NCI-H1092 (cell line): ENCODE measurements at places on chromosomes 5 and 9.
A peak's percentile ranks its signal among the peaks of the same experiment; 100 is the strongest.

- no peak for DNase-seq
Measured at GRCh38 chr5:97427235-97427634, 244.2 kb upstream of the RIOK2 start.

DNA sequence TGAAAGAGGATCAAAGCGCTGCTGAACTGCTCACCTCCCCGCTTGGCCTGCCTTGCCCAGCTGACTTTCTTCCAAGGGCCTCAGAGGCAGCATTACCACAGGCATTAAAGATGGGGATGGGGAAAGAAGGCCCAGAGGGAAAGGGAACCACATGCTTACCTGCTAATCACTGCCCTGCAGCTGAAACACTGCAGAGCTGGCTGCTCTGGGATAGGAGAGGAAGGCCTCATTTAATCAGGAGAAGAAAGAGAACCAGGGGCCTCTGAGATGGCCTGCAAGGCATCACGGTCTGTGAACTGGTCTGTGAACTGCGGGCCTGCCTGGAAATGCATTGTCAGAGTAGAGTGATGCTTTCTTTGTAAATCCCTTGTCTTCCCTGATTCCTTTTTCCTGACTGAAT lies 44.8 kb downstream of the PTCD2 start:
- DNase-seq = no peak

DNA sequence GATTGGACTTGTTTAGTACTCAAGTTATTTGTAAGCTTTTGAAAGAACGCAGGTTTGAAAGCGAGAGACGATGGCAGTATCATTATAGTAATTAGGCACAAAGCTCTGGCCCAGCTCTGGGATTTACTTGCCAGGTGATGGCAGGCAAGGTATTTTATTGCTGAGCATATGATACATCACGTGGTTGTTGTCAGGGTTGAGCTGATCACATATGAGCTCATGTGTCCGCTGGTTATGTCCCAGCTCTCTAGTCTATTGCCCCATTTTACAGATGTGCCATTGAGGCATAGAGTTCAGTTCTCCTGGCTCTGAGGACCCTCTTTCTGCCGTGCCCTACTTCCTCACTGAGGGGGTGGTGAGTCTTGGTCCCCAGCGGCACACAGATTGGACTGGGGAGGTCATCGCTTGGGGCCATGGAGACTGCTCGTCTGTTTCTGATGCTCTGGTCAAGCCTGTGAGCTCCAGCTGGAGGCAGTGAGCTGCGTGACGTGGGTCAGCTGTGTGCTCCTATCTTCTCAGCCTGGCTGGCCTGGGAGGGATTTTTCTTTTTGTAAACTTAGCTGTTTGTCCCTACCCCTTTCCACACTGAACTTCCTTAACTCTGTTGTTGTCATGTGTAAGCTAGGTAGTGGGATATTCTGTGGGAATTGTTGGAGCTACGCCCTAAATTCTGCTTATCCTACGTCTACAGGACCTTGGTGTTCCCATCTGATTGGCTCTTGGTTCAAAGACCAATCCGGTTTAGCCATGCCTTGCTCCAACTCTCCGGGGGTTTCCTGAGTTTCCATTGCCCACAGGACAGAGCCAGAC lies 2.2 kb downstream of the NXNL2 start:
- DNase-seq = no peak

DNA sequence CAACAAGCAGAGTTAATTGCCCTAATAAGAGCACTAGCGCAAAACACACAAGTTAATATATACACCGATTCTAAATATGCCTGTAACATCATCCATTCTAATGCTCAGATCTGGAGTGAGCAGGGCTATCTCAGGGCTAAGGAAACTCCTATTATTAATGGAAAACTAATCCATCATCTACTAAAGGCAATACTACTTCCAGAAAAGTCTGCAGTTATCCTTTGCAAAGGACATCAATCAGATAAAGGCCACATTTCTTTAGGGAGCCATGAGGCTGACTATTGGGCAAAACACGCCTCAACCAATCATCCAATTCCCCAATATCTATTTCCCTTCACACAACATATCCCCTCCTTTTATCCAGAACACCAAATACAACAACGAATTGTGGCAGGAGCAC lies 1032.3 kb upstream of the NUDT12 start:
- no peak for DNase-seq

- peak; percentile 73 for DNase-seq
Measured at GRCh38 chr9:124126648-124127646, 115.4 kb downstream of the LHX2 start.

DNA sequence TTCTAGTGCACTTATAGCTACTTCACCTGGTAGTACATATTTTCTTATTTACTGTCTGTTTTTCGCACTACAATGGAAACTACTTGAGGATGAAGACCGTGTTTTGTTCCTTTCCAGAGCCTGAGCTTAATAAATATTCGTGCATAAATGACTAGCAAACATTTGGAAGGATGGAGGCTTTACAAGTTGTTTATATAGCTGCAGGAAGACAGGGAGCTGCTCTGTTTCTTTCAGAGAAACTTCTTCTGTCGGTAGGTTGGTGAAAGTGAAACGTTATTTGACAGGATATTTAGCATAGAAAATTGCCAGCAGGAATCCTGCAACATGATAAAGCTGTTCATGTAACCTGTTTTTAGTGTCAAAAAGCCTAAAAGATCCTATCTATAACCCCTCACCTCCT lies 210.6 kb downstream of the PCSK5 start:
- DNase-seq = no peak

DNA sequence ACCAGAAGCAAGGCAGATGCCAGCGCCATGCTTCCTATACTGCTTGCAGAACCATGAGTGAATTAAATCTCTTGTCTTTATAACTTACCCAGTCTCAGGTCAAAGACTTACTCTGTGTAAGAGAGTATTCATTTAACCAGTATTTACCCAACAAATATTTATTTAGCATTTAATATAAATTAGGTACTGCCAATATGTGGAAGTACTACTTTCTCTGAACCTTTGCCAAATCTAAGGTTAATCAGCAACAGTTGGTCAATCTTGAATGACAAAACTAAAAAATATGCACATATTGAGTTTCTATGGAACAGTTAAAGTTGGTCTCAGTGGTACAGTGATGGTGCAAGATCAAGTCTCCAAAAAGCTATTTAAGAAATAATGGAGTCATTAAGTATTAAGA lies 155.9 kb upstream of the CCNG1 start:
- DNase-seq = no peak

- DNase-seq = no peak
Measured at GRCh38 chr9:129584136-129584535, 36.8 kb downstream of the C9orf50 start.

GRCh38 chr5:137341831-137342230 lies 157.3 kb downstream of the SPOCK1 start:
- no peak for DNase-seq

- no peak for DNase-seq
Measured at GRCh38 chr5:107916731-107917725, 246.3 kb upstream of the EFNA5 start.

DNA sequence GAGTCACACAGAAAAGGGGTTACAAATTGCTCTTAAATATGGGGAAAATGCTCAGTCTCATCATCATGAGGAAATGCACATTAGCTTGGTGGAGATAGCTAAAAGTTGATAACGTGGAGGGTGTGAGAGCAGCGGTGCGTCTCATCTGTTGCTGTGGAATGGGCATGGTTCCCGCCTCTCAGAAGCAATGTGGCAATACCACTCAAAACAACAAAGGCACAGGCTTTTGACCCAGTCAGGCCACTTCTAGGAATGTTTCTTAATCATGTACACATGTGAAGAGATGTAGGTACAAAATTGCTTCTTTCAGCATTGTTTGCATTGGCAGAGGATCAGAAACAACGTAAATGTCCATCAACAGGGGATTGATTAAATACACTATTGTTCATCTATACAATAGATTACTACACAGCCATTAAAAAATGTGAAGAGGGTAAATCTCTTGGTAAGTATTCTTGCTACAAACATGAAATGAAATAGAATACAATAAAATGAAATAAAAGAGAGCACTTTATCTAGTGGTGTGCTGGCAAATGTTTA lies 212.6 kb upstream of the MSX2 start:
- no peak for DNase-seq

GRCh38 chr9:87613265-87614111 lies 112.4 kb upstream of the CTSL start:
- no peak for DNase-seq

- DNase-seq = no peak
Measured at GRCh38 chr9:89425921-89426383, 72.0 kb downstream of the SEMA4D start.

GRCh38 chr5:133683646-133684596 lies 71.6 kb upstream of the FSTL4 start:
- DNase-seq = no peak

GRCh38 chr5:130116462-130116861 lies 212.2 kb downstream of the CHSY3 start:
- DNase-seq = no peak

DNA sequence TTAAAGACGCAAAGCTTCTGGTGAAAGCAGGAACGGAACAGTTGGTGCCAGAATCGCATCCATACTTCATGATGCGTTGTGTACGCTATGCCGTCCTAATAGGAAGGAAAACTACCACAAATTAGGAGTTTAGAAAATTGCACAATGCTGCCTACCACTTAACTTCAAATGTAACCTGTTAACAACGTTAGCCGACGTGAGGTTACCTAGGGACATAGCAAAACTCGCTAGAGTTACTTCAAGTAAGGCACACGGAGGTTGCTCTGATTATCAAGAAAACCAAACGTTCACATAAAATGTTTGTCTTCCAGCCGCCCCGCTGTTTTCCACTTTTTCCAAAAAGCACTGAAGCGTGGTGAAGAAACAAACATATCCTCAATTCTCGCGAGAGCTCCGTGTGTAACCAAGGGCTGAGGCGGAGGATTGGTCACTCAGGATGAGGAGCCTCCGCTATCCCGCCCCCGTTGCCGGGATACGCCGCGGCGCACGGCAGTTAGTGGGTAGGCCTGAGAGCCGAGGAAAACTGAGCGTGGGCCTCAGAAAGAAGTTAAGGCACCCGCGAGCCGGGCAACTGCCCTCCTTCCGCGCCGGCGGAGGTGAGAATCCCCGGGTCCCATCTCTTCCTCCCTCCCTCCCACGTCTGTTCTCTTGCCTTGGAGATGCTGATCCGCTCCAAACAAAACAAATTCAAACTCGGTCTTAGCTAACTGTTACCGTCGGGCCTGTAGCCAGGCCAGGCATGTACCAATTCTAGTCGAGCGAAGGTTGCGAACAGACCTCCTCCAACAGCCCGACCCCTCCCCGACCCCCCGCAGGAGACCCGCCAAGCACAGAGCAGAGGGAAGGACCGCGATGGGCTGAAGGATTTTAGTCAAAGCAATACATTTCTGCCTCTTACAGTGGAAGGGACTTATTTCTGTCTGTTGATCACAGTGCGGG lies at the start of gene IFT74:
Gene IFT74 (plus strand): TSS at position 492 of the 939 bp plus-strand sequence. CDS start 5,556 bp downstream, outside the sequence.
- peak; percentile 99 for DNase-seq

DNA sequence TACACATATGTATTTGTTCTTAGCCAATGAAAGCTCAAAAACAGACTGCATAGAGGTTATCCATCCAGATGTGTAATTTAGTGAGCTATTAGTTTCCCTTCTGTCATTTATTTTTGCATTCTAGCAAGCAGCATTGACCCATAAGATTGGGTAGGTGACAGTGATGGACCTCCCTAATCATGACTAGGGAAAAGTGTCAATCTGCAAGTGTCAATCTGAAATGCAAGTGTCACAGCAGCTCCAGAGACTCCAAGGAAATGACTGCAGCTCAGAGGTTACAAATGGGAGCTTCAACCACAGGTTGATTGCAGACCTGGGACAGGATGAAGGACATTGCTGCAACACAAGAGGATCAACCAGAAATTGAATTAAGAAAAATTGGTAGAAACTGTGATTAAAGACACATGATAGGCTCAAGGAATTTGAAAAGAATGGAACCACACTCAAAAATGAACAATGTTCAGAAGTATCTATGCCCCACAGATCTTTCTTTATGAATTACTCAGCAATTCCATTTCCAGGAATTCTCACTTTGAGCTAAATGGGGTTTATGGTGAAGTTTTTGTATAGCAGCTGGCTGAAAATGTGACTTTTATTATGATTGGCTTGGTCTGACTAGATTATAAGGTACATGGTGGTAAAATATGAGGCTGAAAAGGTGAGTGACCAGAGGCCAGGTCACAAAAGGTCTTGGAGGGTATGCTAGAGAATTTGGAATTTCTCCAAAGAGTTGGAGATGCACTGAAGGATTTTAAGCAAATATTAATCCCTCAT lies 59.6 kb upstream of the HTR4 start:
- DNase-seq = no peak

- DNase-seq = no peak
Measured at GRCh38 chr5:123094919-123095797, 6.1 kb downstream of the PRDM6 start.

DNA sequence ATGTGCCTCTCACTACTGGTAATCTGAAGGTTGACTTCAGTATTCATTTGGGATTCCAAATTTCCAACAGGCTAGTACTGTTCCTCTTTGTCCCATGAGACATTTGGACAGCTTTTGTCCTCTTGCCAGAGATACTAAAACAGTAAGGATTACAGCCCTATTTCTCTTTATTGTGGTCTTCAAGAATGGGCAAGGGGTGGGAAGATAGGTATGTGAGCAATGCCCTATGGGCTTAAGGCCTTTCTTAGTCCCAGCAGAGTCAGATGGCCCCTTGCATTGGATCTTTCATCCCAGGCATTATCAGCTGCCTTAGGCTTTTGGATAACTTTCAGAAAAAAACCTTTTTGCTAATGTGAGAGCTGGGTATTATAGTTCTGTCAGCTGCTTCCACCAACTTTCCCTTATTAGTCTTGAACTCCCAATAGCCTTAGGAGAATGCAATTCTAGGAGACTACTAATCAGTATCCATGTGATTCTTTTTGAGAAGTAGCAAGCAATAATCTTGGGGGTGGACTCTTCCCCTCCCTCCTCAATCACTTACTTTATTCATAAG lies 361.1 kb upstream of the NUDT12 start:
- no peak for DNase-seq

DNA sequence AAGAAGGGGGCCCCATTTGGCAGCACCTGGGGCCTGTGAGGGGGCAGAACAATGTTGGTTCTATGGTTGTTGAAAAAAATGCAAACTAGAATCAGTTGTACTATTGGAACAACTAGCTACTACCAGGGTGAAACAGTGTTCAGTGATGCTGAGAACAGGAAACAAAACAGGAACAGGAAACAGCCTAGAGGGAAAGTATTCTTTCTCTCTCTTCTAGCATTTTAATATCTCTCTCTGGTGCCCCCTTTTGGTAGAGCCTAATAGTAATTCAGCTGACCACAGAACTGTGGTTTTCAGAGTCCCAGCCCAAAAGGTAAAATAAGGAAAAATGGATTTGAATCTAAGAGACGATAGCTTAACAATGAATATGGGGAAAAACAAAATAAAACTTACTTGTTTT lies 138.0 kb upstream of the KCNN2 start:
- DNase-seq = no peak

- DNase-seq = no peak
Measured at GRCh38 chr9:135523521-135524129, 2.4 kb downstream of the LCN1 start.

- DNase-seq = no peak
Measured at GRCh38 chr9:113913426-113914195, 37.5 kb downstream of the ZNF618 start.

- DNase-seq = peak; percentile 32
Measured at GRCh38 chr5:145237843-145238242, 597.3 kb downstream of the PRELID2 start.
